ENCODE measurements at places on chromosomes 4 and X. TPM values are rescaled to one million over a fixed set of nuclear protein-coding genes. Genes with fewer than 3 reads are reported as not detected.

Gene MAGED4
- 53.1 TPM for total RNA-seq

Gene ARHGAP24
- total RNA-seq: 50.8 TPM

Gene SPACA5
- total RNA-seq: not detected

Gene MRPL1
- total RNA-seq: 24.8 TPM

Gene FREM3
- not detected for total RNA-seq

Gene ADH7
- not detected for total RNA-seq

Gene IL3RA
- not detected for total RNA-seq

Gene GPRIN3
- 0.30 TPM for total RNA-seq

Gene MAGEA11
- total RNA-seq: not detected

Gene NDST3
- 2.4 TPM for total RNA-seq

Gene DMD
- total RNA-seq: 34.9 TPM

Gene PLS3
- total RNA-seq: 504 TPM

Gene GIMD1
- not detected for total RNA-seq

Gene CYTL1
- 1.5 TPM for total RNA-seq

Gene CAPN6
- not detected for total RNA-seq

Gene TMPRSS11A
- total RNA-seq: not detected

Gene HSFX4
- total RNA-seq: not detected
